ENCODE measurements at places on chromosomes 4 and X.

GRCh38 chr4:97238956-97239666, 904.2 kb downstream of the STPG2 start:
- DNase-seq = no peak

- DNase-seq = no peak
These were observed 55.6 kb downstream of the HAUS3 start for GRCh38 chr4:2186133-2186864.

DNA sequence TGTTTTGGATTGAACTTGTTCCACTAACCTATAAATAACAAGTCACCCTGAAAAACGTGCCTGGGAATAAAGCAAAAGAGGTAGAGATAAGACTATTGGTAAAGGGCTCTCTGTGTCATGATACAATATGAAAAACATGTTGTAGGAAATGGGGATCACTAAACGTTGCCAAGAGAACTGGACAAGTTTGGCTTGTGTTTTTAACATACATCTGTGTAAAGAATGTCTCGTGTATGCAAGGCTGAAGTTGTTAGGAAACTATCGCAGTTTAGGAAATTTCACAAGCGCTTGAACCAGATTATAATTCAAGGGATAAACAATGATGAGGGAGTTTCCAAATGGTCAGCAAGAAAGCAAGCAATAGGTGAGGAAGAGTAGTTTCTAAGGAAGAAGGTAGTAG, 655.8 kb downstream of the PCDH7 start:
- DNase-seq = no peak

DNA sequence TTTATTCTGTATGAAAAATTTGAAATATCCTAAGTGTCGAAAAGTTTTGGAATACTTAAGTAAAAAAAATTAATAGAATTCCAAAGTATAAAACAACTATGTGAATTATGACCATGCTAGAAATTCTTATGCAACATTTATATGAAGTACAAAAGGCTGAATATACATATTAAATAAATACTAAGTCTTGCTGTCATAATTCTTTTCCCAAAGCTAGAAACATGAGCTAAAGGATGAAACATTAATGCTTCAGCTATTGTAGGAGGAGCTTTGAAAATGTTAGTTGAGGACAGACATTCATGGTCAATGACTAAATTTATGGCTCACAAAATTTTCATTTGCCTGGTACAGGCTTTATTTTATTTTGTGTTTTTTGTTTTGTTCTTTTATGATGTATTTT, 207.3 kb downstream of the GABRB1 start:
- no peak for DNase-seq

GRCh38 chr4:175371091-175371490, 441.0 kb downstream of the GPM6A start:
- DNase-seq = no peak

DNA sequence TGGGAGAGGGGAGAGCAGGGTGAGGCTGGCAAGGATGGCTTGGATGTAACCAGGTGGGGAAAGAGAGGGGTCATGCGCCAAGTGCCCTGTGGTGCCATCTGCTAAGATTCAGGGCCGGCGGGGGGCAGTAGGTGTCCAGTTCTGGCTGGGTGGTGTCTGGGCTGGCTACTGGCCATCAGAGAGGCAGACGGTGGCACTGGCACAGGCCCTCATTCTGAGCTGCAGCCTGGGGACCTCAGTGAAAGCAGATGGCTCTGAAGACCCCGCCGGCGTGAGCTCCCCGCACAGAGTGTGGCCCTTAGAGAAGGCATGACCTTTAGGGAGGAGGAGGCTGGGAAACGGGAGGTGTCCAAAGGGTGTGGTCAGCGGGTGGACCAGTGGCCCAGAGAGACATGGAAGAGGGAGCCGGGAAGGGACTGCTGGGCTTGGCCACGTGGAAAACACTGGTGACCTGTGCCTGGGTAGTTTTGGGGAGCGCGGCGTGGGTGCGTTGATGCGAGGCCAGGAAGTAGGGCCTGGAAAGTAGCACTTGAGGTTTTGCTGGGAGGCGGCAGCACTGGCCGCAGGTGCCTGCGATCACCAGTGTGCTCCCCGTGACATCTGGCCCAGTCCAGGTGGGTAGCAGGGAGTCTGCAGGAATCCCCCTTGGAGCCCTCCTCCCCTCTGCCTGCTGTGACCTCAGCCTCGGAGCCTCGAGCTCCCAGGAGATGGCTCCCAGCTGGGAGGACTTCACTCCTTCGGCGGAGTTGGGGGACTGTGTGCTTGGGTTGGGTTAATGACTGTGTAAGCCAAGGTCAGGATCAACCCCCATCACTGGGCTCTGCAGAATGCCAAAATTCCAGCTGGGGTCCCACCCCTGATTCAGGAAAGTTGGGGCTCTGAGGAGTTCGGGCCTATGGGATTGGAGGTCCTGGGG, 9.3 kb upstream of the SH3TC1 start:
- DNase-seq = no peak

DNA sequence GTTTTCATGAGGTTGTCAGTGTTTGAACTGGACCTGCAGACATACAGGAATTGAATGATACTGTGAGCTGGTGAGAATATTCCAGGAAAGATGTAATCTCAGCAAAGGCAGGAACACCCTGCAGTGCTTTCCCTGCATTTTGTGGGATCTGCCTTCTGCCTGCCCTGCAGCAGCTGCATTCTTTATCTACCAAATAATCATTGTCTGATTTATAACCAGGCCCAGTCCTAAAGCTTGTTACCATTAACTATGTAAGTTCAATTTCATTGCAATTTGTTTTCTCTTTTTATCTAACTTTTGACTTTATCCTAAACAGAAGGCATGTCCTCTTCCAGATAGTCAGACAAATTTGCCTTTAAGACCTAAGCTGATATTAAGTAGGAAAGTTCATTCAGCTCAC, 99.8 kb upstream of the NOCT start:
- DNase-seq = no peak

DNA sequence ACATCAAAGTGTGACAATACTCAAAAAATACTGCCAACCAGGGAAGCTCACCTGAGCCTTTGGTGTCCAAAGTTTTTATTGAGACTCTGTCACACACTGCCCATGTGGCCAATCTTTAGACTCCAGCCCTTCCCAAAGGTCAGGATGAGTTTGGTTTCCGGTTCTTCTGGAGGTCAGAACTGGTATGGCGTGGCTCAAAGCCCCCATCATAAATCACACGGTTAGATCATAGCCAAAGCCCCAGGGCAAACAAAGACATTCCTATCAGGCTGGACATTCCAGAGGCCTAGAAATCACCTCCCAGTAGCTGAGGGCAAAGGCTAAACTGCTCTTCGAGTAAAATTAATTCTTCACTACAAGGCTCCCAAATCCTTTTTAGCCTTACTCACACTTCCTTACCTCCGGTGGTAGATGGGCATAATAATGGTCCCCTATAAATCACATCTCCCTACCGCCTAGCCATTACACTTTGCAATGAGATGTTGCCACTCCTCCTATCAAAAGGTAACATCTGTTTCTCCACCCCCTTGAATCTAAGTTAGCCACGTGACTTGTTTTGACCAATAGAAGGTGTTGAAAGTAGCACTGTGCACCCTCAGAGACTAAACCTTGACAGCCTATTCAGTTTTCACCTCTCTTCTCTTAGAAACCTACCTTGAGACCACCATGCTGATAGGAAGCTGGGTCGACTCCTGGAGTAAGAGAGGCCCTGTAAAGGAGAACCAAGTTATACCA, 137.8 kb upstream of the DUSP21 start:
- no peak for DNase-seq

- DNase-seq = no peak
These were observed 368.7 kb upstream of the FAM241A start for GRCh38 chr4:111776561-111776960.

- no peak for DNase-seq
These were observed 13.1 kb downstream of the ATP2B3 start for GRCh38 chrX:153530411-153531129.

DNA sequence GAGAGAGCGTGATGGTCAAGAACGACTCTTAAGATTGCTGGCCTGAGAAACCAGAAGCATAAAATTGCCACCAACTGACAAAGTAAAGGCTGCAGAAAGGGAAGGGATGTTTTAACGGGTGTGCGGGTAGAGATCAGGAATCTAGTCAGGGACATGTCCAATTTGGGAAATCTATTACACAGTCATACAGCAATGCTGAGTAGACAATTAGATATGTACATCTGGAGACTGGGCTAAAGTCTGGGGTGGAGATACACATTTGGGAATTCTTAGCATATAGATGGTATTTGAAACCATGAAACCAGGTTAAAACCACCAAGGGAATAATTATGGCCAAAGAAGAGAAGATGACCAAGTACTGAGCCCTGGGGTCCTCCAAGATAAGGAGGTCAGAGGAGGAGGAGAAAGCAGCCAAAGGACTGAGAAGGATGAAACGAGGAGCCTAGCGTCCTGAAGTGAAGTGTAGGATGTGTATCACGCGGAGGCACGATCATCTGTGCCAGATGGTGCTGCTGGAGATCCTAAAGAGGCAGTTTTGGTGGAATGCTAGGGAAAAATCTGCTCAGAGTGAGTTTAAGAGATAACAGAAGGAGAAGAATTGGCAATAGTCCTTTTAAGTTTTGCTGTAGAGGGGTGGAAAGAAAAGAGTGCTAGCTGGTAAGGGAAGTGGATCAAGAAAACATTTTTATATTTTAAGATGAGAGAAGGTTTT, 36.5 kb downstream of the SEC24D start:
- no peak for DNase-seq

DNA sequence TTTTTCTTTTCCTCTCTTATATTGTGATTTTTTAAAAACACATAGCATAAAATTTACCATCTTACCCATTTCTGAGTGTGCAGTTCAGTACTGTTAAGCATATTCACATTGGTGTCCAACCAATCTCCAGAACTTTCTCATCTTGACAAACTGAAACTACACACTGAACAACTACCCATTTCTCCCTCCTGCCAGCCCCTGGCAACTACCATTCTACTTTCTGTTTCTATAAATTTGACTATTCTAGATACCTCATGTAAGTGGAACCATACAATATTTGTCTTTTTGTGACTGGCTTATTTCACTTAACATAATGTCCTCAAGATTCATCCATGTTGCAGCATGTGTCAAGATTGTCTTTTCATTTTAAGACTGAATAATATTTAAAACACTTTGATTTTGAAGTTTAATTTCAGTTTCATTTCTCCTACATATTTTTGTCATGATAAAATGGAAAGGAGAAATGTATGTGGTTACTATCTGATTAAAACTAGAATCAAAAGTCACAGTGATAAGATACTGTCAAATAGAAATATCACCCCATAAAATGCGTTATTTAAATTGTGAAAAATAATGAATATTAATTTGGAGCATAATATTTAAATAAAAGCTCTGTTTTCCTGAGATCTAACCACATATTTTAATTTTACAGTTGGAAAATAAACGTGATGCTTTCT, 122.8 kb downstream of the DIPK2B start:
- DNase-seq = no peak

GRCh38 chr4:173182403-173182802, 13.8 kb downstream of the GALNT7 start:
- no peak for DNase-seq

DNA sequence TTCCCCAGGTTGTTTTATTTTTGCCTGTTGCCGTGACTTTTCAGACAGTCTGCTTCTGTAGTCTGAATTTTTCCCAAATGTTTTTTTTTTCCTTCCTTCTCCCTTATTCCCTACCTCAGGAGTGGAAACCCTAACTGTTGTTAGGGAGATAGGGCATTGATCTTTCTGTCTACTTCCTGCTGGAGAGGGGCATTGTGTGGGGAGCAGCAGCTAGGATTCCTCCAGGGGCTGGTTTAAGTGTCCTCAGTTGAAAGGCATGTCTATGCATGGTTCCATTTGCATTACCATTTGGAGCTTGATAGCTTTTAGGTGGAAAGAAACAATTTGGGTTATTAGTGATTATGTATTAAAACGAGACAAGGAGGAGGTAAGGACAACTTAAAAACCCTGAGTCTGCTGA, 383.9 kb downstream of the DCAF12L2 start:
- DNase-seq = no peak

DNA sequence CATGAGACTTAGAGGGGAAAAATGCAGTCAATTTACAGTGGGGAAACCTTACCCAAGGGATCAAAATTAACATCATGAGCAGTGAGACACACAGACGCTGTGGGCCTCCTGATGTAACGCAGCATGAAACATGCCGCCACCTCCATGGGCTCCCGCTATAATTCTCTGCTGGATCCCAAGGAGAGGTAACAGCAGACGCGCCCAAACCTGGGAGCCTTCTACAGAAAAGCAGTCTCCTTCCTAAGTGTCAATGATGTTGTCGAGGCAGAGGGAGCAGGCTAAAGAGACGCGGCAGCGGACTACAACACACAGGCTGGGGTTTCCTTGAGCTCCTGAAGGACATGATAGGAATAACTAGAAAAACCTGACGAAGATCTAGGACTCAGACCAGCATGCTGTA, 142.3 kb downstream of the AFAP1 start:
- no peak for DNase-seq

GRCh38 chrX:48696909-48697727, 584 bp downstream of the SUV39H1 start:
- DNase-seq = no peak

Measured in stimulated activated CD4-positive, alpha-beta T cell treated with anti-CD3 and anti-CD28 coated beads, Interleukin-1b, Interleukin-23, amount 100 ng/mL, for 1 hour (primary cell).